ENCODE measurements at places on chromosomes 1 and 21.

- no peak for DNase-seq
Observed at GRCh38 chr21:37445228-37445627, 78.7 kb downstream of the DYRK1A start.

DNA sequence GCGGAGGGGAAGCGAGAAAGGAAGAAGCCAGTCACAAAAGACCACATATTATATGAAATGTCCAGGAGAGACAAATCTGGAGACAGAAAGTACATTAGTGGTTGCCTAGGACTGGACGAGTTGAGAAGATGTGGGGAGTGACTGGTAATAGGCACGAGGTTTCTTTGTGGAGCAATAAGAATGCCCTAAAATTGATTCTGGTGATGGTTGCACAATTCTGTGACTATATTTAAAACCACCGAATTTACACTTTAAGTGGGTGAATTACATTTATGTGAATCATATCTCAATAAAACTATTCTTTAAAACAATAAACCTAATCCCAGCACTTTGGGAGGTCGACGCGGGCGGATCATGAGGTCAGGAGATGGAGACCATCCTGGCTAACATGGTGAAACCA, 63.1 kb downstream of the ZNF281 start:
- DNase-seq, result no peak

GRCh38 chr21:44893948-44894656, 20.6 kb upstream of the PTTG1IP start:
- no peak for DNase-seq

DNA sequence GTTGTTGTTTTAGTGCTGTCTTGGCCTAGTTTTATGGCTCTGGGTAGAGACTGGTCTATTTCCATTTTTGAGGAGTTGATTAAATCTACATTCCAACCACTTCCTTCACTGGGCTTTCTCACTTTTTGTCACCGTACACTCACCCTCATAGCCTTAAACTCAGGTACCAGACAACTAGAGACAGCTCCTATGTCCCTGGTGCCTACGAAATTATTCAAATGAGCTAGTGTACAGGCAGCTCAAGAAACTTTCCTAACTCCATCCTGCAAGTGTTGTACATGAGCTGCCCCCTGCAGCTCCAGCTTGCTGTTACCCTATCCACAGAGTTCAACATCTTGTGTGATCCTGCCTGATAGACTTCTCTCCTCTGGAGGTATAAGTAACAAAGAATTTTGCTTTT, 704.8 kb upstream of the RGS18 start:
- no peak for DNase-seq

DNA sequence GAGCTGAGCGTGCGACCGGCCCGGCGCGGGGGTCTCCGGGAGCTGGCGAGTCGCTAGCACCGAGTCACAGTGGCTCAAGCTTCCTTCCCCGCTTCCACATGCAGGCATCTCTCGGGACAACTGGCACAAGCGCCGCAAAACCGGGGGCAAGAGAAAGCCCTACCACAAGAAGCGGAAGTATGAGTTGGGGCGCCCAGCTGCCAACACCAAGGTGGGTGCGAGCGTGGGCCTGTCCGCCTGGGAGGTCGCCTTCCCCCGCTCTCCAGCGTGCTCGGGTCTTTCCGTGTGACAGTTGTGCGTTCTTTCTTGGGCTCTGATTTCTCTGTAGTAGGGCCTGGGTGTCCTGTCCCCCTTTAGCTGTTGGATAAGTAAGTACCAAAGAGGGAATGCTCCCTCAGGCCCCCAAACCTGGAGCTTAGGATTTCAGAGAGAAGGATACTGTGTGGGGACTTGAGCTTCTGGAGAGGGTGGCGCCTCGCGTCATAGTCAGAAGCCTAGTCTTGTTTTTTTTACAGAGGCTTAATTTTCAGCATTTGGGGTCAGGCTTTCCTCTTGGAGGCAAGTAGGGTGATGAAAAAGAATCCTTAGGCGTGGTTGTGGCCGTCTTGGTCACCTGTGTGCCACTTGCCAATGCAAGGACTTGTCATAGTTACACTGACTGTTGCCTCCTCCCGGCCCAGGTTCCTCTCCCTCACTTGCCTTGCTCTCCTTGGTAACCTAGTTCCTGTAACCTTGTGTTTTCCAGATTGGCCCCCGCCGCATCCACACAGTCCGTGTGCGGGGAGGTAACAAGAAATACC, 790 bp downstream of the RPS8 start:
- no peak for DNase-seq

GRCh38 chr1:117161887-117162286, 40.3 kb upstream of the TRIM45 start:
- no peak for DNase-seq

GRCh38 chr1:59755069-59755685, 59.6 kb upstream of the HOOK1 start:
- no peak for DNase-seq

DNA sequence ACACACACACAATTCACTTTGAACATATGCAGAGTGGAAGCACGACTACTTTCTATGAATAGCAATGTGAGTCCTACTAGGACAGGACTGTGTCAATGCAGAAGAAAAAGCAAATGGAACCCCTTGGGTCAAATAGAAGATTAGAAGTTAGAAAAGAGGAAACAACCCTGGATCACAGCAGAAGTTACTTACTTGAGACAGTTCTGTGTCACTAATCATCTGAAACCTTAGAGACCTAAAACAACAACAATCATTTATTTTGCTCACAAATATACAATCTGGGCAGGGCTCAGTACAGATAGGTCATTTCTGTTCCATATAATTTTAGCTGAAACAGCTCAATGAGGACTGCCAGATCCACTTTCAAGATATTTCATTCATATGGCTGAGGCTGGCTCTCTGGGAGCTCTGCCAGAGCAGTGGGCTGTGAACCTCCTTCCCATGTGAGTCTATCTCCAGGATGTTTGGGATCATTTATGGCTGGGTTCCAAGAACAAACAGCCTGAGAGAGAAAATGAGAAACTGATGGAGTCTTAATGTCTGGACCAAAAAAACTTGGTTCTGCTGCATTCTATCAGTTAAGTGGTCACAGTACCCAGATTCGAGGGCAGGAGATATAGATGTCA, 42.5 kb upstream of the IL10 start:
- DNase-seq, result no peak

DNA sequence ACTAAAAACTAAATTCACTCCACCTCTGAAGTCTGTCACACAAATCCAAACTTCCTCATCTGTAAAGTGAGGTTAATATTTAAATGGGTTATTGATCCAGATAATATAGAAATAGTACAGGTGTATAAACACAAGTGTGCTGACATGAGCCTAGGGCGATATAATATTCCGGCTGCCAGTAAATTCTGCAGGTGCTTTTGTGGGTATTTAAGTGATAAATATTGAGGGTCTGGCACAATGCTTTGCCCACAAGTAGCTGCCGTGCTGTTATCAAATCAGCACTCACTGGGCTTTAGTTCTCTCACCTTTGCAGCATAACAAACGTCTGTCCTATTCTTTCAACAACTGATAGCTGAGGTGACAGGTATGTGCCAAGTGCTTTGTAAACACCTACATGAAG, 7.6 kb downstream of the PABPC4 start:
- no peak for DNase-seq

DNA sequence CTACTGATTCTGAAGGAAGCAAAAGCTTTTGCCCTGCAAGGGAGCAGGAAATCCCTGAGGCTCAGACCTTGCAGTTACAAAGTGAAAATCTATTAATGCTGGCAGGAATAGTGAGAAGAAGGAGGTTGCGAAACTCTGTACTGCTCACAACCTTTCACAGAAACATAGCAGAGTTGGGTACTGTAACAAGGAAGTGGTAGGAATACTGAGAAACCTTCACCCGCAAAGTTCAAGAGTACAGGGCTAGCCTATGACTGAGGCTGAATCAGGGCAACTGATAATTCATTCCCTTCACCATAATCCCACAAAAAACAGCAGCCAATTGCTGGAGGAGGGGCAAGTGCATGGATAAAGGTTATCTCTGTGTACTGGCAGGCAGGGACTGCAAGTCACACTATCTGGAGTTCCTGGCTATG, 23.9 kb upstream of the KCTD3 start:
- DNase-seq, result no peak

DNA sequence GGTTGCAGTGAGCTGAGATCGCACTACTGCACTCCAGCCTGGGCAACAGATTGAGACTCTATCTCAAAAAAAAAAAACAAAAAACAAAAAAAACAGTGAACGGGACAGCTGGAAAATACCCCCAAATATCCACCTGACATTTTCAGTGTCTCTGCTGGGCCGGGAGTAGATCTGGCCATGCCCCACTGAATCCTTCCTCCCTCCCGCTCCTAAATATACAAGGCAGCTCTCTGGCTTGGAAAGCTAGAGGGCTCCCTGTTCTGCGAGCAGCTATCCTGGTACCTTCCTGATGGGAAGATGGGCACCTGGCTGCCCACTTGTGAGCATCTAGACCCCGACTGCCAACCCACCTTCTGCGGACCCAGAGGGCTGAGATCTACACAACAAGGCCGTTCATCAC, 21.4 kb downstream of the SPSB1 start:
- DNase-seq, result no peak

All from ecto neural progenitor cell (in vitro differentiated cells).